ENCODE measurements at places on chromosomes 13 and 19.

- DNase-seq: no peak
Observed at GRCh38 chr13:48370815-48371214, 42.1 kb downstream of the LPAR6 start.

DNA sequence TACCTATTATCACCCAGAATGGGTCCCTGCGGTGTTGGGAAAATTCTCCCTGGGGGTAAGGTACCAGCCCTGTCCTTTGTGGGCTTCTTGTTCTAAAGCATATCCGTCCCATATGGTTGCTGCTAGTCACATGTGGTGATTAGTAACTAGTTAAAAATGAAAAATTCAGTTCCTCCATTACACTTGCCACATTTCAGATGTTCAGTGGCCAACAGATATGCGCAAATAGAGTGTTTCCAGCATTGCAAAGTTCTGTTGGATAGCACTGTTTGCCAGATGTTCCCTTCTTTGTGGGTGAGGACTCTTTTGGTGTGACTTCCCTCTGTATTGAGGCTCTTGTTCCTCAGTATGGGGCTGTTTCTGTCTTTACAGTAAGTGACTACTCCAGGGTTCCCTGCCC is 3.8 kb downstream of the CNOT3 start:
- no peak for DNase-seq

- no peak for DNase-seq
Observed at GRCh38 chr19:5092481-5092843, 123.5 kb downstream of the KDM4B start.

DNA sequence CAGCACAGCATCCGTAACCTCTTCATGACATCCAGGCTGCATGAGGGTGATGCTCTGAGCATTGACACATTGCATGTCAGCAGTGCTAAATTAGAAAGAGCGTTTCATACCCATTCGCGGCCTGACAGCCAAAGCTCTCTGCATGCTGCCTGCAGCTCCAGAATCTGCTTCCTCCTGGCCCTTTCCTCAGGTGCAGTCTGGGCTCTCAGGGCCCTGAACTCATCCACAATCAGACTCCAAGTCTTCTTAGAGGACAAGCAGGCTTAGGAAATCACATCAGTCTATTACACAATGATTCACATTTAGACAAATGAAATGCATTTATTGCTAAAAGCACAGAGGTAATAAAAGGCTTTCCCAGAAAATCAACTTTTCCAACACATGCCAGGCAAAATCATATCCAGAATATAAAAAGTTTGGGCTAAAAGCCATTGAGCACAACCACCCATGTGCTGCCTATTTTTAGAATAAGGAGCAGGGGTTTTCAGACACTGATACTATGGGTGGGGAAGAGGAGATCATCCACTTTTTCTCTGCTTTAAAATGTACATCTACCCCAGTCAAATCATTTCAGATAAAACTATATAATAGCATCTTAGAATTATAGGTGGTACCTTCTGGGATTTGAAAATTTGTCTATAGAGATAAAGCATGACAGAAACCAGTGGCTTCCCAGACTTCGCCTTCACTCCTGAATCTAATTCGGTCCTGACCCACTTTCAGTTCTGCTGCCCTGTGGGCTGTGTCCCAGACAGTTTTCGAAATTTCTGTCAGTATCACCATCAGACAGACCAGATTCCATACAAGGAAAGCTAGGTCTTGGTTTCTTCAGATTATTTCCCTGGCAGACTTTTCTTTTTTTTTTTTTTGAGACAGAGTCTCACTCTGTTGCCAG is 109.3 kb downstream of the COL4A2 start:
- DNase-seq: no peak

- DNase-seq: peak; percentile 93
Observed at GRCh38 chr19:35268536-35269437, at the start of gene USF2. USF2 (plus strand) TSS chr19:35268962; CDS start chr19:35269102, 140 bp downstream.

- DNase-seq: no peak
Observed at GRCh38 chr13:30499338-30499737, 33.6 kb upstream of the HMGB1 start.

- DNase-seq: no peak
Observed at GRCh38 chr19:9008667-9009066, 1.5 kb downstream of the MUC16 start.

- no peak for DNase-seq
Observed at GRCh38 chr13:39095500-39095899, 57.2 kb downstream of the NHLRC3 start.

- DNase-seq: no peak
Observed at GRCh38 chr13:34900288-34900739, 41.8 kb upstream of the NBEA start.

DNA sequence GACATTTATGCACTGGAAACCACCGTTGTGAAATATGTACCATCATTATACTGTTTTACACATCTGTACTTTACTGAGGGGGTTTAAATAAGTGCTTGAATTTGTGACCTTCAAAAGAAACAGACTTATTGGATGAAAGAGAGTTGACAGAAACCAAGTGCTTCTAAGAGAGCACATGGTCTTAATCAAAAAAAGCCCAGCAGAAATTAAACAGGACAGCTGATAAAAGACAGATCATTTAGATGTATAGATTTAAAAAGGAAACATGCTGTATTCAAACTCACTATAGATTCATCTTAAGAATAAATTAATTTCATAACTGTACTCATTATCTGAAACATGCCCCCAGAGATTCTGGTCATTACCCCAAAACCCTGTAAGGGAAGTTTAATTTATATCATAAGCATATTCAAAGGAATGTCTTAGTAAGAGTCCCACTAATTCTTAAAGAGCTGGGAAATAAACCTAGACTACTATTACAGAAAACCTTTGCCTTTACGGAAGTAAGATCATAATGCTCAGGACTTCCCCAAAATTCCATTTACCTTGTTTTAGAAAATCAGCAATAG is 421.8 kb downstream of the DCT start:
- DNase-seq: no peak

- no peak for DNase-seq
Observed at GRCh38 chr19:14603990-14604387, 21.1 kb downstream of the CLEC17A start.

GRCh38 chr13:31209172-31209840 is 9.5 kb downstream of the B3GLCT start:
- peak; percentile 50 for DNase-seq

- no peak for DNase-seq
Observed at GRCh38 chr13:46388846-46389245, 1.8 kb upstream of the RUBCNL start.

- no peak for DNase-seq
Observed at GRCh38 chr19:36150586-36150985, 1.7 kb downstream of the COX7A1 start.

DNA sequence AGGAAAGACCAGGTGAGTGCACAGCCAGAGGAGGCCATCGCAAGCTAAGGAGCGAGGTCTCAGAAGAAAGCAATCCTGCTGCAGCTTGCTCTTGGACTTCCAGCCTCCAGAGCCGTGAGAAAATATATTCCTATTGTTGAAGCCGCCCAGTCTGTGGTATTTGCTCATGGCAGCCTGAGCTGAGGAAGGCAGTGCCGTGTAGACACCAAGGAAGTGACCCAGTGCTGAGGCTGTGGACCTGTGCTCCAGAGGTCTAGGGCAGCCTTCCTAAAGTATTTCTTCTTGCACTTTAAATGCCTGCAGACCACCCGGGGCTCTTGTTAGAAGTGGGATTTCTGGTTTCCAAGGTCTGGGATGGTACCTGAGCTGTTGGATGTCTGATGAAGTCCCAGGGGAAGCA is 158.5 kb upstream of the KL start:
- DNase-seq: no peak

GRCh38 chr13:101978552-101979315 is 423.1 kb downstream of the FGF14 start:
- no peak for DNase-seq

GRCh38 chr13:43260999-43261398 is 237.6 kb downstream of the DNAJC15 start:
- no peak for DNase-seq

DNA sequence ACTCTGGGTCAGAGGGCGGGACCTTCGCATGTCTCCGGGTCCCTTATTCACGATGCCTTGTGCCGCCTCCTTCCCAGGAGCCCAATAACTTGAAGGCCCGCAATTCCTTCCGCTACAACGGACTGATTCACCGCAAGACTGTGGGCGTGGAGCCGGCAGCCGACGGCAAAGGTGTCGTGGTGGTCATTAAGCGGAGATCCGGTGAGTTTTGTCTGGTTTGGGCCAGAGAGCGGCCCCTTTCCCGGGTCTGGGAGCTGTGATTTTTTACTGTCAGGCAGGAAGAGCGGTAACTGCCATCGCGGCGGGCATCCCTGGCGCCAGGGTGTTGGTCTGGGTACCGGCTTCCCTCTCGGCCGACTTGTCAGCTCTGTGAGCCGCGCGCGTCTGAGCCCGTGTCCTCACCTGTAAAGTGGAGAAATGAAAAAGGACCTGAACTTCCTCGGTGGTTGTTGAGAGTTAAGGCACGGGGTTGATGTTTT is 800 bp downstream of the RPL28 start:
- DNase-seq: no peak

GRCh38 chr13:96999091-96999490 is 4.8 kb upstream of the OXGR1 start:
- DNase-seq: no peak

DNA sequence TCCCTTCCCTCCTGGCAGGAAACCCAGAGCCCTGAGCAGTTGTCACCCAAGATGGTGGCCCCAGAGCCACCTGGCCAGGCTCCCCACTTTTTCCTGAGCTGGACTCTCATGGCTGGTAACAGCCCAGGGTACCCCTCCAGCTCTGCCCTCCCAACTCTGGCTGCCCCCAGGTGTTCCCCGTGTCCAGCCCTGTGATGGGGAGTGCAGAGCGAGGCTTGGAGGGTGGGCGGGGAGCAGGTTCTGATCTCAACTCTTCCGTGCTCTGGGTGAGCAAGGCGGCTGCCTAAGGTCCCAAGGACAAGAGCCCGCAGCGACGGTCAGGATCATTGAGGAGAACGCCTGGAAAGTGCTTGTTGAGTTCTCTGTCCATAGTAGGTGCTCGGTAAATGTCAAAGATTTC is 54.7 kb upstream of the GAS6 start:
- DNase-seq: no peak

DNA sequence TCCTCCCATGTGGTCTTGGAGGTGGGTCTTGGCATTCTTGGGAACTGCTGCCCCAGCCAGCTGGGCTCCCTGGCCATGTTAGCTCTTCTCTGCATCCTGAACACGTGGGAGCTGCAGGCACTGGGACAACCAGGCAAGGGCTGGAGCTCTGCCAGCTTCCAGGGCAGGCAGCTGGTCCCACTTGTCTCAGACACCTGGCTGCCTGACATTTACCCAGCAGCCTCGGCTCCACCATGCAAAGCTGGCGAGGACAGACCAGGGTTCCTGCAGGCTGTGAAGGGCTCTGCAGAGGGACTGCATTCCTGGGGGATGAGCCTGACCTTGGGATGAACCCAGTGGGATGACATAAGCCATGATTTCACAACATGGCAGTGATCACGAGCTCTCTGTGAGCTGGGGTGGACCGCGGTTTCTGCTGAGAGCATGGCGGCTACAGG is 99.0 kb upstream of the TSHZ3 start:
- peak; percentile 39 for DNase-seq

DNA sequence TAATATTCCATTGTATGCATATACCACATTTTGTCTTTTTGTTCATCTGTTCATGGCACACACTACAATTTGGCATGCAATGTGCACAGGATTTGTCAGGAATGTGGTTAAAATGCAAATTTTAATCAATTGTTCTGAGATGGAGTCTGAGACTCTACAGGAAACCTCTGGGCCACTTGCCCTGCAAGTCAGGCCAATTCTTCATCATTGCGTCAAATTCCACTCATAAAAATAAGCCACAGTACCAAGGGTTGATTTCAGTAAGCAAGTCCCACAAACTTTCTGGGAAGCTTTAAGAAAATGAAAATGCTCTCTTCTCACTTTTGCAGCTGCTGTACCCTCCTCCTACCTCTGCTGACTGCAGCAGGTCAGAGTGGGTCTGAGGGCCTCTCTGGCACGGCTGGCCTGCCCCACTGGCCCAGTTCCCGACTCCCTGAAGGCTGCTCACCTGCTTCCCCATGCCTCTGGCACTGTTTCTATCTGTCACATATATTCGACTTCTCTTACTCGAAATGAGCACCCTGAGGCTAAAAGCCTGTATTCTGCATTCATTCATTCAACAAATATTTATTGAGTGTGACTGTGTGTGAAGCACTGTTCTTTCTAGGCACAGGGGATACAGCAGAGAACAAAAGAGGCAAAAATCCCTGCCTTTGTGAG is 83.8 kb upstream of the WASF3 start:
- DNase-seq: no peak

DNA sequence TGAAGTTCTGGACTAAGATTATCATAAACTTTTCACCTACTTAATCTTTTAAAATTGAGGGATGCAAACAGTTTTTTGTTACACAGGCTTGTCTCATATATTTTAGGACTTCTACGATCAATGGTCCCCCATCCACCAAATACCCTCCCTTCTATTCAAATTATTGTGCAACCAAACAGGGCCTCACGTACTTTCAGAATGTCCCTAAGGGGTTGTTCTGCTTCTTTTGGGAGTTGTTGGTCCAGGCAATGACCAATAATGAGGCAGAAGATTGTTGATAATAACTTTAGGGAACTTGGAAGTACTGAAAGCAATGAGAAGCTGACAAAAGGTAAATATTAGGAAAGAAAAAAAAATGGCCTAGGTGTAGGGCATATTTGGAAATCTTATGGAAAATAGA is 2.9 kb downstream of the DNAJC15 start:
- no peak for DNase-seq

DNA sequence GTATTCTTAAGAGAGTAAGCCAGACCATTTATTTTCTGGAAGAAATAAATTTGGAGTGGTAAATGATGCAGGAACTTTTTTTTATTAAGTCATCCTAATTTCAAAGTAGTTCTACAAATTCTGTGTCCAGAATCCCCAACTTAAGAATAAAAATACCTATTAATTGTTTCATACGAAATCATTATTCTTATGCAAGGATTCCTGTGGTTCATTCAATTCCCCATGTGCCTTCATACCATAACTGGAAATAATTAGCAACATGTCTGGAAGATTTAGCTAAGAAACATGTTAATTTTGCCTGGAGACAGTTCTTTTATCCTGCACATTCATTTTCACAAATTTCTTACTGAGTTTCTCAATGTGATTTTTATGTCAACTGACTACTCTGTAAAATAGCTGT is 408.6 kb downstream of the PCDH9 start:
- no peak for DNase-seq

GRCh38 chr13:34578471-34578870 is 363.6 kb upstream of the NBEA start:
- DNase-seq: no peak

Data from left lung (tissue), 14 donors.